ENCODE measurements at places on chromosomes 2 and 18.

DNA sequence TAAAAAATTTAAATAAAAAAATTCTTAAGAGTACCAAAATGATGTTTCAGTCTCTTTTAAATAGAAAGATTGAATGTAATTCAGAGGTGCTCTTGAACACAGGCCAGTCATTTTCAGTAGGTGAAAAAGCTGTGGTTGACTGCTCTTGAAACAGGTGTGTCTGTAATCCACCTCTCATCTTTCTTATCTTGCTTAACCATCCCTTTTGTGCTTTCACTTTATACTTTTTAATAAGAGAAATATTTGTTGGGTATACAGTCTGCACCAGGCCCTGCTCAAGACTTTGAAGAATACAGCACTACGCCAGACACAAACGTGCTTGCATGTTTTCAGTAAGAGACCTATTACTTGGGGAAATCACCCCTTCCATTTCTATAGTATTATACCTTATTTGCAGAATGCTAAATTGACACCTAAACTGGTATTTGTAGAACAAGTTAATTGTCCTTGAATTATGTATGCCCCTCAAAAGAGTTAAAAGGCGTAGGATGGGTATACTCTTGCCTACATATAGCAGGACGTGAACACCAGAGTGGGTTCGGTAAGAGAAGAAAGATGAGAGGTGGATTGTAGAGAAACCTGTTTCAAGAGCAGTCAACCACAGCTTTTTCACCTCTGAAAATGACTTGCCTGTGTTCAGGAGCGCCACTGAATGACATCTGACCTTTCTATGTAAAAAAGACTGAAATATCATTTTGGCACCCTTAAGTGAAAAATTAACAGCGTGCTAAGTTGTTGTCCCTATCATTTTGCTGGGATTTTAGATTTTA is 4.0 kb upstream of the RTN4 start:
- no peak for DNase-seq

DNA sequence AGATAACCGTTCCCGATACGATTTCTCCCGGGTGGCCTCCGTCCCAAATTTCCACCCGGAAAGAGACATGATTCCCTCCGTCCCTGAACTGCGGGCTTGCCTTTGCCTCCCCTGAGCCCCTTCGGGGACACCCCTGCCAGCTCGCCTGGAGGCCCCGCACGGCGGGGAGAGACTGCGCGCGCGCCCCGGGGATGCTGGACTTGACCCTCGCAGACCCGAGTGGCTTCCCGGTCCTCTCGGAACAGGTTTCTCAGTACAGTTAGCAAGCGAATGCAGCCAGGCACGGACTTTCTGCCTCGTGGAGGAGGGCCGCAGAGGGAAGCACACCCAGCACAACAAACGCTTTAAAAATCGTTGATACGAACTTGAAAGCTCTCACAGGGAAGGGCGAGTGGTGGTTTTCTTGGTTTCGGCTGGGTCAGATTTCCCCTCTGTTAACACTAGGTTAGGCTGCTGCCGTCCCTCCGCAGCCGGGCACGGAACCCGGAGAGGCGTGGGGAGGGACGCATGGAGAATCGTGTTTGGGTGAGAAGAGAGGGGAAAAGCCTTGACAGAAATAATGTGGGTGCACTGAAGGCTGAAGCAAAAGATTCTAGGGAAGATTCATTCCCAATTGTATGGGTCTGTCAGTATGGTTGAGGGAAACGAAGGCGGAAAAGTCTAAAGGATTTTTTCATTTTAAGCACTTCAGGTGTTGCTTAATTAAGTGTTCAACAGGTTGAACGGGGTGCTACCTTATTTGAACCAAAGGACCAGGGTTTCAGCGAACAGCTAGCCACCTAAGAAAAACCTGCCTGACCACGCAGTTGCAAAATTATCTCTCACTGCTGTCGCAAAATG is 916 bp downstream of the TNFRSF11A start:
- DNase-seq = no peak

DNA sequence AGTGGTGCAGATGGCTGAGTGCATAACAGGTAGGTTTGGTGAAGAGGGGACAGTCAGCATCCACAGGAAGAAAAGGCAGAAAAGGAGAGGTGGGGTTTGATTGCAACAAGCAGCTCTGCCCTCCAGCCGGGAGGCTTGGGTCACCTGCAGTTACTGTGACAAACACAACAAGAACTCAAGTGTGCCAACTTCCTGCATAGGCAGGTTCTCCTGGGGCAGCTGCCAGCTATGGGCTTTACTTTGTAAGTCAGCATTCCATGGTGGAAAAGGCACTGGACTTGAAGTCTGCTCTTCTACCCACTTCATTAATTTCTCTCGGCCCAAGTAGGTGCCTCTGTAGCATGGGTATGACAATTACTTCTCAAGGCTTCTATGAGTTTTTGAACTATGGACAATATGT is 98.9 kb downstream of the MYT1L start:
- DNase-seq = no peak

GRCh38 chr2:150293771-150294170 is 193.7 kb downstream of the RND3 start:
- no peak for DNase-seq

DNA sequence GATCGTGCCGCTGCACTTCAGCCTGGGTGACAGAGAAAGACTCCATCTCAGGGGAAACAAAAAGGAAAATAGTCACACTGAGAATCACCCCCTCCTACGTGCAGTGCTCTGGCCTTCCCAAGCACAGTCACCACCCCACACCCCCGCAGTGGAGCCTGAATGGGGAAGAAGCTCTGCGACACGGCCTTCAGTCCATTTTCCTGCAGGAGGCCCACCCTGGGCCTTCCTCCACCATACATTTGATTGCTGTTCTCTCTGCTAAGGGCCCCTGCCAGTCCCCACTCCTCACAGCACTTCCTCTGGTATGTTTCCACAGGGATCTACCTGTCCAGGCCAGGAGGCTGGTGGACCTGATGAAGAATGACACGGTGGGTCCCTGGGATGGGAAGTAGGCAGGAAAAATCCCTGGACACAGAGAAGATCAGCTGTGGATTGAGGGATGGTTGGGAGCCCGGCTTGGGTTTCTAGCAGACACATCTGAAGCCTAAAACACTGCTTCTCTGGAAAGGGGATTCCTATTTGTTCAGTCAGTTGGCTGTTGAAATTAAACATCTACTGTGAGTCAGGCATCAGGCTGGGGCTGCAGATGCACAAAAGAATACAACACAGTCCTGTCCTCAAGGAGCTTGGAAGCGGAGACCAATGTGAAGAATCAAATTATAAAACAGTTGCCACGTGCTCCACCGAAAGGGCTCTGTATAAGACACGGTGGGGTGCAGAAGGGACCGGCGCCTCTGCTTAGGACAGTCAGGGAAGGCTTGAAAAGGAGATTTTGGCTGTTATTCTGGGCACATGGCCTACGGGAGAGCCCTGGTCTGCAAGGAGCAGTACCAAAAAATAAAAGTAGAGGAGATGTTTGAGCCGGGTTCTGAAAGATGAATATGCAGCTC is 82.2 kb downstream of the PLB1 start:
- DNase-seq = no peak

- DNase-seq = no peak
Observed at GRCh38 chr2:219126555-219126954, 34.1 kb downstream of the NHEJ1 start.
